ENCODE measurements at places on chromosomes 4 and X.

GRCh38 chrX:35699642-35700041 is 98.5 kb upstream of the MAGEB16 start:
- no peak for DNase-seq

DNA sequence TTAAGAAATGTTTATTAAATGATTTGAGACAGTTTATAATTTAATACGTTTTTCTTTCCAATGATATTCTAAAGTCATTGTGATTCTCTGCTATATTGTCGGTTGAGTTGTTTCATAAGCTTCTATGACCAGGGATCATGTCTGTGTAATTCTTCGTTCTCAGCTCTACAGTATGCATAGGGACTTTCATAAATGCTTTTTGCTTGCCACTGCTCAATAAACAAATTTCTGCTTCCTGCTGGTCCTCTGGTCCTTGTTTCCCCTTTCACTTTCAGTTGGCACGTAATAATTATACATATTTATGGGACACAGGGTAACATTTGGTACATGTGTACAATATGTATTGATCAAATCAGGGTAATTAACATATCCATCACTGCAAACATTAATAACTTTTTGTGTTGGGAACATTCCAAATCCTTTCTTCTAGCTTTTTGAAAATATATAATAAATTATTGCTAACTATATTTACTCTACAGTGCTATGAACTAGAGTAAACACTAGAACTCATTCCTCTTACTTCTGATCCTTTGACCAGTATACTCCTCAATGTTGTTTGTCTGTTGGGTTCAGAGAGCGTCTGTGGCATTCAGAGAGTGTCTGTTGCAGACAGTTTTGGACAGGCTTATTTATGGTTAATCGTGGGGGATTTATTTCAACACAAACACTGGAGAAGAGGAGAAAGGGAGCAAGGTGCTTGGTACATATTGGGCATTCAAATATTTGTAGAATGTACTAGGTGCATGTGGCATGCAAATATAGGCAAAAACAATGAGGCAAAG is 68.3 kb upstream of the SPANXB1 start:
- DNase-seq: no peak

DNA sequence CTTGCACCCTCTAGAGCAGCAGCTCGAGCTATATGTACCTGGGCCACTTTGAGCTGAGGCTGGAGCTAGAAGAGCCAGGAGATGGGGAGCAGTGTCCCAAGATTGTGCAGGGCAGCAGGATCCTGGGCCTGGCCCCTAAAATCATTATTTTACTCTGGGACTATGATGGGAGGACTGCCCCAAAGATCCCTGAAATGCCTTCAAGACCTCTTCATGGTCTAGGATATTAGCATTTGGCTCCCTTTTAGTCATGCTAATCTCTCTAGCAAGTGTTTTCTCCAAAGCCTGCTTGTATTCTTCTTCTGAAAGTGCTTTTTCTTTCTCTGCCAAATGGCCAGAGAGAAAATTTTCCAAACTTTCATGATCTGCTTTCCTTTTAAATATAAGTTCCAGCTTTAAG is 211.6 kb downstream of the PARM1 start:
- no peak for DNase-seq

DNA sequence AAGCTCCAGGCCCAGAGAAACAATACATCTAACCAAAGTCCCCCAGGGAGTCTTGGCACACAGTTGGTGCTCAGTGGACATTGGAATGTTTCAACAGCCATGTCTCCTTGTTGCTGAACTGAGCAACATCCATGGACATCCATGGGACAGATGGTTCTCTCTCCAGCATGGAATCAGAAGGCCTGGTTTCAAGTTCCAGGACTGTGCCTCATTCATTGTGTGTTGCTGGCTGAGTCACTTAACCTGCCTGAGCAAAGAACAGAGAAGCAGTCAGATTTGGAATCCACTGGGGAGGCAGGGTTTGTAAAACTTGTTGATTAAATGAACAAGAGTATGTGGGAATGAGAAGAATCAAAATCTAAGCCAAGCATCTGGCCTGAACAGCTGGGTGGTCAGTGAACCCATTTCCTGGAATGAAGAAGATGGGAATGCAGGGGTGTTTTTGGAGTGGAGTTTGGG is 147.9 kb downstream of the CHIC2 start:
- DNase-seq: no peak

DNA sequence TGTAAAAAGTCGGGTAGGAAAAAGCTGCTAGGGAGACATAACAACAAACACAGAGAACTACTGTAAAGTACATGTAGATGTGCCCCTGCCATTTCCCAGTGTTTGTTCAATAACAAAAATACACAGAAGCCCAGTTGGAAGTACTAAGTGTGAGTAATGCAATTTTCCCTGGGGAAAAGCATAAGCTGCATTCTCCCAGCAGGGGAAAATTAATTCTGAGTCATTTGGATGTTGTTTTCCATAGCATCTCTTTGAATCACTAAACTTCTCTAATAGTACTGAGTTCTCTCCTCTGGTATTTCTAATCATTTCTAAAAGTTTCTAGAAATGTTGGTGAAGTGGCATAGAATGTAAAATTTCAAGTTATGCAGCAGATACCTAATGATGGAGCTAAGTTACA is 1114.9 kb downstream of the C4orf33 start:
- DNase-seq: no peak

DNA sequence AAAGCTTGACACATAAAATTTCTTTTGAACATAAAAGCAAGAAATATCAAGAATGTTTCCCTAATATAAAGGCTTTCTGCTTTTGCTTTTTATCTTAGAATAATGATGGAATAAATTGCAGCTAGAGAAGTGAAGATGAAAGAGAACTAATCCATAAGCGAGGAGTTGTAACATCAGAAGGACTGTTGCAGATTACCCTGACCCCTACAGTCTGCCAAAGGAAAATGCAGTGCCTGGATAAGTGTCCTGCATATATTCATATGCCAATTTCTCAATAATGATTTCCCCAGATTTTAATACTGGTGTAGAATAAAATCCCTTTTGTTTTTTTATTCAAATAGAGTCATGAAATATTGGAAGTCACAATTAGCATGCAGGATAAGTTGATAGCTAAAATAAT is 115.9 kb downstream of the MAGEC2 start:
- DNase-seq: no peak

GRCh38 chr4:38385093-38386004 is 278.6 kb upstream of the KLF3 start:
- DNase-seq: no peak

DNA sequence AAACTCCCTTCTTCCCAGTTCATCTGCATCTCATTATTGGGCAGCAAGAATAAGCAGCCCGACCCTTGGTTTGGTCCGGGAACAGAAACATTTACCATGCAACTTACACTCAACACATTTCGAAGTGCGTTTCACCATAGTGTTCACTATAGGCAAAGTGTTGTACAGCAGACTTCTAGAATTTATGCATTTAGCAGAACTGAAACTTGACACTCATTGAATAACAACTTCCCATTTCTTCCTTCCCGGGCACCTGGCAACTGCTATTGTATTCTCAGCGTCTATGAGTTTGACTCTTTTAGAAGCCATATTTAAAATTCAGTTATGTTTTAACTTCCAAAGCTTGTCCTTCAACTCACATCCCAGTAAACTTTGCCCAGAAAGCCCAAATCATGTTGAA is 840.6 kb downstream of the NLGN4X start:
- DNase-seq: no peak

GRCh38 chr4:6372649-6373525 is 99.5 kb downstream of the PPP2R2C start:
- no peak for DNase-seq

DNA sequence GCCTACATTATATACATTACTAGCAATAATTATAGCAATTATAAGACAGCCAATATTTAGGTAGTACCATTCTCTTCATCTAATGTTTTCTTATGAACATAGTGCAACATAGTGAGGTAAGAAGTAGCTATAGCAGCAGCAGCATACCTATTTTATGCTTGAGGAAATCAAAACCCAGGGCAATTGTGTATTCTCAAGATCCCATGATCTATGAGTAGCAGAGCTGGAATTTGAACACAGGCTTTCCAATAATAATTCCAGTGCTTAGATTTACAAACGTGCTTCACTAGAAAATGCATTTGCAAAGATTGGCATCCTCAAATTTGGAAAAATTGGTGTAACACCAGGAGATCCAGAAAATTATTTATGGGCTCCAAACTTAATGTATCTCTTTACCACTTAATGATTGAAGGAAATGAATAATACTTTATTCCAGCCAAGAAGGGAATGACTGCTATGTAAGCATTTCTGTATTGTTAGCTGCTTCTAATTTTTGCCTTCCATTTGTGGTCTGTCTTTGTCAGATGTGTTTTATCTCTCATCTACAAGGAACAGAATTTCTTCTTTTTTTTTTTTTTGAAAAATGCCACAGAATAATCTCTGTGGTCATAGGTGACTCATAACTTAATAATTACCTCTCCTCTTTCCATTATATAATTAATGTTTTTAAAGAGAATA is 451.1 kb downstream of the ARAP2 start:
- no peak for DNase-seq

Measured in activated CD4-positive, alpha-beta T cell treated with anti-CD3 and anti-CD28 coated beads, Interleukin-2, amount 50 U/mL, for 1 hour (primary cell).